Activated CD4-positive, alpha-beta T cell treated with anti-CD3 and anti-CD28 coated beads, Interleukin-2, amount 50 U/mL, for 48 hours (primary cell): ENCODE measurements at places on chromosomes 5 and 9.

DNA sequence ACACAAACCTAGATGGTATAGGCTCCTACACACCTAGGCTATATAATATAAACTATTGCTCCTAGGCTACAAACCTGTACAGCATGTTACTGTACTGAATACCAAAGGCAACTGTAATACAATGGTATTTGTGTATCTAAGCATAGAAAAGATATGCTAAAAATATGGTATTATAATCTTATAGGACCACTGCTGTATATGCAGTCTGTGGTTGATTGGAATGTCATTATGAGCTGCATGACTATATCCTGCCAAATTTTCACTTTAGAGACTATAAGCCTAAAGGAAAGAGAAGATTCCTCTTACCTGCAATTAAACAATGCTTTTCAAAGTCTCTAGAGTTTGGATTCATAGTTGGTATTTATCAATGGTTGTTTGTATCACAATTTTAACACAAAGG lies 24.7 kb upstream of the ACOT12 start:
- no peak for DNase-seq

DNA sequence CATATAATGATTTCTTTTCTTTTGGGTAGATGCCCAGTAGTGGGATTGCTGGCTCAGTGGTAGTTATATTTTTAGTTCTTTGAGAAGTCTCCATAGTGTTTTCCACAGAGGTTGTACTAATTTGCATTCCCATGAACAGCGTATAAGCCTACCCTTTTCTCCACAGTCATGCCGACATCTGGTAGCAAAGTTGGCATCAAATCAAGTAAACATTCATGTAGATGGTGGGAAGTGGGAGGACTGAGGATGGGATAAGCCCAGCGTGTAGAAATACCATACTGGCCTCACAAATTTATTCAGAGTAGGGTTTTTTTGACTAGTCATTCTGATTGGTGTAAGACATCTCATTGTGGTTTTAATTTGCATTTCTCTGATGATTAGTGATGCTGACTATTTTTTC lies 115.4 kb downstream of the EGFLAM start:
- DNase-seq, result no peak

GRCh38 chr5:149961957-149962409 lies 1.4 kb downstream of the SLC26A2 start:
- DNase-seq, result no peak

DNA sequence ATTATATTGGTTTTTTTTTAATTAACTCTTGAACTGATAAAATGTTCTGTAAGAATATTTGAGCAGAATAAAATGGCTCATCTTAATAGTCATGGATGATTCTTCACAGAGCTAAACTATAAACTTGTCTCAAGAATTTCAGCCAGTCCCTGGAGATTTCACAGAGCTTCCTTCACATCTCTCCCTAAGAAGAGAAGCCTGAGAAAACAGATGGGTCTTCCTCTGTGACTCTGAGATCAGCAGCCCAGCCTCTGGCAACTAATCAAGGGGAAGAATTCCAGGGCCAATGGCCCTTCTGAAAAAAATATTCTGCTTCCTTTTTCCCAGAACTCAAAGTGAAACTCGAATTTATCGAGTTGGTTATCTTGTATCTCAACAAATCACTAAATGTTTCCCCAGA lies 122.2 kb upstream of the ITGA1 start:
- DNase-seq, result no peak

DNA sequence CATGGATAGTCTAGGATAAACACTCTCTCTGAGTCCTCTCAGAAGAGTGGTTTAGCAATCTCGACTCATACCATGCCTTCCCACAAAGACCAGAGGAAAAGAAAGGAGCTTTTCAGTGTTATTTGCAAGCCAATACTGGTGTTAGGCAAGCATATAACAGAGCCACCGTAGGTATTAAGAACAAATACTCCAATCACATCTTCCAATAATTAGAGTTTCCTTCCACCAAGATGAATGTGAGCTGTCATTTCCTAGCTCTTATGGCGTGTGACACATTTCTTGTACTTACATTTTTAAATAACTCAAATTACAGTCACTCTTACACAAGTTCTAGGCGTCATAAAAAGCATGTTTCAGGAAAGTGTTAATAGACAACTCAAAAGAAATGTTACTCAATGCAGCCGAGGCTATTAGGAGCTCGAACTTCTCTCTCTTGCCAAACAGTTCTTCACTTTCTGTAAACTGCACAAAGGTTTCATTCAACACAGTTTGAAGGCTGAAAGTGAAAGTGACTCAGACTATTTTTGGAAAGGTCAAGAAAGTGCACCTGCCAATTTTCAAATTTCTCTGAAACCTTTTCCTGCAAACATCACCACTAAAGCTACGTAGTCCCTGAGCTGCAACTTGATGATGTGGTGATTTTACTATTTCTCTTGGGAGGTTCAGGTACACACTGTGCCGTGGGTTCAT lies 153.8 kb downstream of the AUH start:
- DNase-seq, result no peak

DNA sequence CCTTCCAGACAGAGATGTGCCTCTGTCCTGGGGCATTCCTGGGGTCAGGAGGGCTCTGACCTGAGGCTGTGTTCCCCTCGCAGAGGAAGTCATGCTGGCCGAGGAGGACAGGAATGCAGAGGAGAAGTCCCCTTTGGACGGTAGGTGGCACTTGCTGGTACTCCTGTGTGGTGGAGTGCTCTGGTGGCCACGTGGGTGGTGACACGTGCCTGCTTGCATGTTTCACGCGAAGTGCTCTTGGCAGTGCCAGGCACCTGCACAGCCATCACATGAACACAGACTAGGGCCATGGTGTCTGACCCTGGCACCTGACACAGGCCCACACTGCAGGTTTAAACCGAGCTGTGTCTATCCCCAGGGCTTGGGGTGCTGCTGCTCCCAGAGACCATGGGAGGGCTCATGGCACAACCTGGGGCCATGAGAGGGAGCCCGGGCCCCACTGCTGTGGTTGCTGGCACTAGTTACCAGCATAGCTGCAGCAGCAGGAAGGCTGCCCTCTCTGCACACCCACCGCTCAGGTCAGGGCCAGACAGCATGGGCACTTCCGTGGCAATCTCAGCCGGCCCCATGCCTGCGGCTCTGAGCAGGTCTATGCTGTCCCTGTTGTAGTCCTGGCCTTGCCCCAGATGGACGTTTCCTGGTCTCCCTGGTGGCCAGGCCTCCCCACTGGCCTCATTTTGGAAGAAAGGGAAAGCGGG lies 79.3 kb downstream of the CACNA1B start:
- no peak for DNase-seq

DNA sequence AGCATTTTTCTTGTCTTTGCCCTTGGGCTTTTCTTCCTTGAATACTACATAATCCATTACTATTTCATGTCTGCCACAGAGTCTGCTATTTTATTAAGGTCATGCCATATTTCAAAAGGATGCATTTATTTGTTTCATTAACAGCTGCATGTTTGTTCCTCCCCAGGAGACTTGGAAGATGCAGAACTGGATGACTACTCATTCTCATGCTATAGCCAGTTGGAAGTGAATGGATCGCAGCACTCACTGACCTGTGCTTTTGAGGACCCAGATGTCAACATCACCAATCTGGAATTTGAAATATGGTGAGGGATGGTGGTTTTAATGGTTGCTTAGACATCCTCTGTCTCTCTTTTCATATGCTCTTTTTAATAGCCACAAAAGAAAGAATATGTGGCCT lies 4.0 kb downstream of the IL7R start:
- no peak for DNase-seq

GRCh38 chr5:162496100-162496808 lies 428.7 kb downstream of the GABRG2 start:
- DNase-seq, result no peak

GRCh38 chr9:107018861-107019545 lies 156.0 kb downstream of the ZNF462 start:
- no peak for DNase-seq
